ENCODE measurements at places on chromosomes 6 and 20. TPM values are rescaled to one million over a fixed set of nuclear protein-coding genes. Genes with fewer than 3 reads are reported as not detected.

- H3K27me3 ChIP-seq, result no peaks in the 10 kb centered on the region
- no peak overlapping the region for H3K27ac ChIP-seq
- H3K4me1 ChIP-seq, result no peaks in the 10 kb centered on the region
- peaks cover 13% of the 10 kb centered on the region for H3K36me3 ChIP-seq
- no peak overlapping the region for H3K4me3 ChIP-seq
Observed at GRCh38 chr6:143490775-143491174, 20.7 kb downstream of the FUCA2 start.

DNA sequence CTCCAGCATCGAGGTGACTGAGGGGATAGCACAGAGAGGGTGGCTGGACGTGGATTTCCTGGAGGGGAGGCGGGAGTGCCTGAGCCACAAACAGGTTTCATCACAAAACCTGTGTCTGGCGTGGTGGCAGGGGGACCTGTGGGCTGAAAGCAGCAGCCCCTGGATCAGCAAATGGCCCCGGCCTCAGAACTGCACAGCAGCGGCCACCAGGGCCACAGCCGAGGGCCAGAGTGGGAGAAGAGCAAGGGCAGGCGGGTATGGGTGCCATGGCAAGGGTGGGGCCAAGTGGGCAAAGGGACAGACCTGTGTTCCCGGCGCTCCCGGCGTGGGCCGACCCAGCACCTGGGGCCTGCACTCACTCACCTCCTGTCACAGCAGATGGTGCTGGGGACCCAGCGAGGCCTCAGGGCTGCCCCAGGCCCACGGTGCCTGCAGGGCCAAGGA, 19.0 kb downstream of the NTSR1 start:
- H3K27ac ChIP-seq, result no peak overlapping the region
- no peak overlapping the region for H3K4me3 ChIP-seq
- H3K27me3 ChIP-seq, result peaks cover 14% of the 10 kb centered on the region
- H3K36me3 ChIP-seq, result no peaks in the 10 kb centered on the region
- no peak for DNase-seq

GRCh38 chr20:3115190-3116107, 30.9 kb upstream of the AVP start:
- H3K27me3 ChIP-seq, result no peaks in the 10 kb centered on the region
- no peak overlapping the region for H3K27ac ChIP-seq

DNA sequence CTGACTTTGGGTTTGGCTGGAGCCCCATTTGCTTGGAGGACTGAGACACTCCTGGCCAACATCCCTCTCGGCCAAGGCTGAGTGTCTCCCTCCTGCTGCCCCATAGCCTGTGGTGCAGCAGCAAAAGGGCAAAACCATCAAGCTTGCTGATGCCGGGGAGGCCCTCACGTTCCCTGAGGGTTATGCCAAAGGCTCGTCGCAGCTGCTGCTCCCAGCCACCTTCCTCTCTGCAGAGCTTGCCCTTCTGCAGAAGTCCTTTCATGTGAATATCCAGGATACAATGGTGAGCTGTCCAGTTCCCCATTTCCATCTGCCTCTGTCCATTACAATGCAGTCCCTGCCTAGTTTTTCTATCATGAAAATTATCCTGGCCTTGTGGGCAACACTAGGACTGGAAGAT, 6.0 kb downstream of the BPIFB6 start:
- H3K4me1 ChIP-seq, result no peaks in the 10 kb centered on the region
- no peaks in the 10 kb centered on the region for H3K27me3 ChIP-seq
- H3K36me3 ChIP-seq, result no peaks in the 10 kb centered on the region
- no peak for DNase-seq
- no peak overlapping the region for H3K4me3 ChIP-seq

DNA sequence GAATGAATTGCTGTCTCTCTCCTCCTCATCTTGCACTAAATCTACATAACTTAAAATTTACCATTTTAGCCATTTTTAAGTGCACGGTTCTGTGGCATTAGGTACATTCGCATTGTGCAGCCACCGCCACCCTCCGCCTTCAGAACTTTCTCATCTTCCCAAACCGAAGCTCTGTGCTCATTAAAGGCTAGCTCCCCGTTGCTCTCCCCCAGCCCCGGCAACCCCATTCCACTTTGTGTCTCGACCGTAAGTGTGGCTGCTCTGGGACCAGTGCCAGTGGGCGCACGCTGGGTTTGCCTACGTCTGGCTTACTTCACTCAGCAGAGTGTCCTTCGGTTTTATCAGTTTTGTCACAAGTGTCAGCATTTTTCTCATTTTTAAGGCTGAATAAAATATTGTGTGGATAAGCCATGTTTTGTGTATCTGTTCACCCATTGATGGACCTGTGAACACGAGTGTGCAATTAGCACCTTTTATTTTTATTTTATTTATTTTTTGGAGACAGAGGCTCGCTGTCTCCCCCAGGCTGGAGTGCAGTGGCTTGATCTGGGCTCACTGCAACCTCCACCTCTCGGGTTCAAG, 16.8 kb downstream of the SLC17A9 start:
- H3K4me3 ChIP-seq, result no peak overlapping the region
- H3K27me3 ChIP-seq, result peaks cover 50% of the 10 kb centered on the region
- H3K27ac ChIP-seq, result no peak overlapping the region
- no peaks in the 10 kb centered on the region for H3K4me1 ChIP-seq
- H3K36me3 ChIP-seq, result no peaks in the 10 kb centered on the region
- DNase-seq, result no peak

Gene CAP2
- total RNA-seq, result 14.5 TPM

Gene TCF19
- total RNA-seq, result 14.2 TPM

Gene OR2B6
- total RNA-seq, result not detected

All from IMR-90 (cell line).